ENCODE measurements at places on chromosomes 16 and 17.

GRCh38 chr17:47946929-47947397, 5.6 kb downstream of the PNPO start:
- DNase-seq = peak; percentile 69

DNA sequence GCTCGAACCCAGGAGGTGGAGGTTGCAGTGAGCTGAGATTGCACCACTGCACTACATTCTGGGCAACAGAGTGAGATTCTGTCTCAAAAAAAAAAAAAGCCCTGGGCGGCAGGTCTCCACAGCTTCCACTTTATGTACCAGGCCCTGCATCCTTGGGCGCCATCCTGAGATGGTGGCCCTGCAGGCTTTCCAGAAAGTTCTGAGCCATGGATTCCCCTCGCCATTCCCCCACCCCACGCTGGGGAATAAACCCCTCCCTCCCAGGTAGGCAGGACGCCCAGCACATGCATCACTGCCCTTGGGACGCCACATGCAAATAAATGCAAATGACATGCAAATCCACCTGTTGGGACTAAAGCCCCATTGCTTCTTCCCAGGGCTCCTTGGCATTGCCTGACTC, 13.8 kb upstream of the ZNF469 start:
- DNase-seq = no peak

GRCh38 chr16:68073902-68074760, 11.0 kb upstream of the NFATC3 start:
- DNase-seq = no peak

DNA sequence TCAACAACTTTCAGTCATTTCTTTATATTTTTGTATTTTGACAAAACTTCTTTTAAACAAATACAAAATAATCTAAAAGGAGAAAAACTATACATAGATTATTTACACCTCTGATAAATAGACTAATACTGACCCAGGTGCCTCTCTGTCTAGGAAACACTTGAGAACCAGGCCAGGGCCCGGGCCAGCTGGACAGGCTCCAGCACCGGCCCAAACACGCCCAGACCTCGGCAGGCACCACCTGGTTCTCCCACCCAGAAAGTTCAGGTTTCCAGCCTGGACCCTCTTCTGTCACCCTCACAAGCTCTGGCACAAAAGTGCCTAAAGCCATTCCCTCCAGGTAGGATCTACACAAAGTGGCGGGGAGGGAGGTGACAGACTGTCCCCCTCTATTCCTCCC, 97.0 kb upstream of the DNAH17 start:
- no peak for DNase-seq

GRCh38 chr16:22063888-22064467, 28.4 kb upstream of the VWA3A start:
- DNase-seq = no peak

GRCh38 chr16:82368041-82368440, 198.0 kb upstream of the MPHOSPH6 start:
- no peak for DNase-seq

- no peak for DNase-seq
Observed at GRCh38 chr16:84453061-84453752, 51.3 kb downstream of the MEAK7 start.

GRCh38 chr17:6521586-6521985, 34.8 kb downstream of the PITPNM3 start:
- DNase-seq = no peak

GRCh38 chr16:72646615-72647014, 401.3 kb downstream of the ZFHX3 start:
- DNase-seq = no peak

Measured in activated gamma-delta T cell treated with Interleukin-2 at 50 U/mL for 16 hours (primary cell).